ENCODE measurements at places on chromosomes 7 and 10.

GRCh38 chr7:2608921-2609411 is 22.8 kb upstream of the TTYH3 start:
- DNase-seq, result no peak

DNA sequence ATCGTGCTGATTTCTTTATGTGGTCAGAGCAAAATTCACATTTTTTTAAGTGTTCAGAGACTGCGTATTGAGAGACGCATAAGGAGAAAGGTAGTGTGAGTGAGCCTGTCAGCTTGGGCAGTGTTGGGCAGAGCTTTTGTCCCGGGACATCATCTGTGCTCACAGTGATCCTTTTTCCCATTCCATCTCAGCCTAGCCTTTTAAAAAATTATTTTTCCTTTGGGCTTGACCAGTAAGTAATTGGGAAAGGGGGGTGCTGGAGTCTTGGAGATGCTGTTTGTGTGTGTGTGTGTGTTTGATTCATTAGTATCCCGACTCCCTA is 1.5 kb downstream of the NRF1 start:
- no peak for DNase-seq

DNA sequence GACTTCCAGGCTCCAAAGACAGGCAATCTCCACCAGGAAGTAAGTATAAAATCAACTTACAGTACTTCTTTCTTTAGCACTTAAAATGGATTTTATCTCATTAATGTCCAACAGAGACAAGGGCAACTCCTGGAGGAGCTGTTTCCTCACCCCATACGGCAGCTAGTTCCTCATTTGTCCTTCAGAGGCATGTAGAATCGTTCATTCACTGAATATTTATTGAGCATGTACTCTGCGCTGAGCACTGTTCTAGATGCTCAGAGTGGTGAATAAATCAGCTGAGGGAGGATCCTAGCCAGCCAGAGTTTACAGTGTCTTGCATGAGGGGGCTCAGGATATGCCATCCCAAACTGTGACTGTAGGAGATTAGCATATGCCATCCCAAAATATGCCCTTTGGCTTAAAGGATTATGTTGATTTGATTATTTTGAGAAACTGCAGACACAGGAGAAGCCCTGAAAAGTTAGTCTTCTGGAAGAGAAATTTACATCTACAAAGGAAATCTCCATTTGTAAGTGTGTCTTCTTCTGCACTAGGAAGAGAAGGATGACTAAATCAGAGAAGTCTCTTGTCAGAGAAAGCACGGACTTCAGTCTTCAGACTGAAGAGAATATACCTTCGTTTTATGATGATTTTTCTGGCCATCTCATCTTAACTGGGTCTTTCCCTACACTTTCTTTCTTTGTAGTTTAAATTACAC is 66.9 kb downstream of the BAMBI start:
- no peak for DNase-seq

DNA sequence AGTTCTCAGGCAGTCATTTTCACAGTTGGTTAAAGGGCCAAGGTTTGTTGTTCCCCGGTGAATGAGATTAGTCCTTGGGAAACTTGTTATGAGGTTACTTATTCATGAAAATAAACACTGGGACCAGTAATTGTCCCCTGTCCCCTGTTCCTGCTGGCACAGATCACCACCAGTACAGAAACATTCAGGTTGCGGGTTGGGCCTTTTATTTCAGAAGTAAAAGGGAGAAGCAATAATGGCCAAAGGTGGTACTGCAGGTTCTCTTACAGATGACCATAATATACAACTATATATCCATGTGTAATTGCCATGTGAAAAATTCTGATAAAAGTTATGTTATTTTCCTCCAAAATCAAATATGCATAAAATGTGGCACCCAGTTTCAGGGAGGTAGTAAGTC is 442.0 kb downstream of the SORCS1 start:
- DNase-seq, result no peak

DNA sequence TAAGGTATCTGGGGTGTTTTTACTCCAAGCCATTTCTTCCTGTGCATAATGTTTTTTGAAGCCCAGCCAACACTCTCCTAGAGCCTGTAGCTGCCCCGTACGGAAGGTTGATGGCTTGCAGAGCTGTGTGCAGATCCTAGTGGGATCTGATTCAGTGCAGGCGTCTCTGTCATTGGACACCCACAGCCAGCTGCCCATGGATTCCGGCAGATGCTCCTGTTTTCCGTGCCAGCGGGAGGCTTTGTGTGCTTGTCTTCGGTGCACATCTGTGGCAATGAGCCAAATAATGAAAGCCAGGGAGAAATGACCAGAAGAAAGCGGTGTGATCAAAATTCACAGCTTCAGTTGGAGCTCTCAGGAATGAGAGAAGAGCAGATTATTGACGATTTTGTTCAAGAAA is 426.4 kb downstream of the TYW1 start:
- DNase-seq, result no peak

- no peak for DNase-seq
Observed at GRCh38 chr7:26279405-26279804, 12.3 kb upstream of the SNX10 start.

DNA sequence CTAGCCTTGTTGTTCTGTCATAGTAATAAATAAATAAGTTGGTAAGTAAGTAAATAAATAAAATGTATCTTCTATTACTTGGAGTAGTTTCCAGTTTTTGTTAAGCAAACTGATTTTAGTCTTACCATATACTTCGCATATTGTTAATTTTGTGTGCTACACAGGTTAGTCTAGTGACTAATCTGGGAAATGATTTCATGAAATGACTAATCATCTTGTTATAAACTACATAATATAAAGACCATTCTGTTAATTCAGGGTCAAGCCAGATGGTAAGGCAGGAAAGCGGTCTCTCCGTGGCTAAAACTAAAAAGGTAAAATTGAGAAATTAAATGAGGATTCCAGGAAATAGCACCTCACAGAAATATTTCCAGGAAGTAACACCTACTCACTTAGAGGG is 58.5 kb upstream of the FOXP2 start:
- no peak for DNase-seq

DNA sequence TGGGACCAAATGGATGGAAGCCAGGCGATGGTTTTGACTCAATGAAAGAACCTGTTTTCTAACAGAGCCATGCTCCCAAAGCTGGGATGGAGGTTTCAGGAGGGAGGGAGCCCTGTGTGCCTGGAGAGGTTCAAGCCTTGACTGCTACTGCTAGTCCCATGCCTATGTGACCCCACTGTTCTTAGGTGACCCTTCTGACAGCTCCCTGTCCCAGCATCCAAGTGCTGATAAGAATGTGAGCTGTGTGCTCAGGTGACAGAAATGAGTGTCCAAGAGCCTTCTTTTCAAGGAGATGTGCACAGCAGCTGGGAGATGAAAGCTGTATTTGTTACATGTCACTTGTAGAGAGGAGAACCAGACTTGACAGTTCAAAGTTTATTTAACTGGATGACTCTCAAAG is 595.4 kb downstream of the GALNT17 start:
- no peak for DNase-seq

DNA sequence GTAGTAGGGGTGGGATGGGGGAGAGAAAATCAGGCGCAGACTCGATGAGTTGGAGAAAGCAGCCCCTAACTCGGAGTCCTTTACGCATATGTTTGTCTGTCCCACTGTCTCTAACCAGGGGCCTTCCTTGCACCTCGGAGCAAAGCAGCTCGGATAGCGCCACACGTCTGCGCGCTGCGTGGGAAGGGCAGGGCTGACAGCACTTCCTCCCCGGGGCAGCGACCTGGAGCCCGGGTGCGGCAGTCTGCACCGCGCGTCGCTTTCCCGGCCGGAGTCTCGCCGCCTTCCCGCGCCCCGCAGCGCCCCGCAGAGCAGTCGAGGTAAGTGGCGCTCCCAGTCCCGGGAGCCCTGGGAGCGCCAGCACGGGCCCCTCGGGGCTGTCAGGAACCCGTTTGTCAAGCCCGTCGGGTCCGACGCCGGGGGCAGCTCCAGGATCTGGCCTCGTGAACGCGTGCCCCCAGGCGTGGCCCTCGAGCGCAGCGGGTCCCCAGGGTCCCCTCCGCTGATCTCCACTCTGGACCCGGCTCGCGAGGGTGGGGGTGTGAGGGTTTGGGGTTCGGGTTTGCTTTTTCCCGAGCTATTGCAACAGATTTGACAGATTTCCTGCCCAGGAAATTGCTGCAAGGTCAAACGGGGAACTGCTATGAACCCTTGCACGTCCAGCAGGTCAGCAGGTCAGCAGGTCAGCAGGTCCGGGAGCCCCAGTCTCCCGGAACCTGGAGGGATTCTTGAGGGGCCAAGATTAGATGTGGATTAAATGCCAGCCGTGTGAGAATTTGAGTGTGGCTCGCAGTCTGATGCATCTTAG is 597 bp downstream of the APBB1IP start:
- peak; percentile 14 for DNase-seq

- DNase-seq, result peak; percentile 13
Observed at GRCh38 chr10:31353574-31353973, 34.6 kb downstream of the ZEB1 start.

DNA sequence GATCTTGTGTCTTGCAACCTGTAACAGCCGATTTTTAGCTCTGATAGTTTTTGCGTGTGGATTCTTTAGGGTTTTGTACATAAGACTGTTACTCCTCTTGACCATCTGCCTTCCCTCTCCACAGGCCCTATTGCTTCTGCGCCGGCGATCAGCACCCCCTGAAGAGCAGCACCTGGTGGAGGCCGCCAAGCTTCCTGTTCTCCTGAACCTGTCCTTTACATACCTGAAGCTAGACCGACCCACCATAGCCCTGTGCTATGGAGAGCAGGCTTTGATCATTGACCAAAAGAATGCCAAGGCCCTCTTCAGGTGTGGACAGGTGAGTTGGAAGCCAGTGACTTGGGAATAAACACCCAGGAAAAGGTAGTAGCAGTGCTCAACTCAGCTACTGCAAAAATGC is 12.6 kb downstream of the FKBP6 start:
- DNase-seq, result no peak
